ENCODE measurements at places on chromosomes 6 and 20.
A peak's percentile ranks its signal among the peaks of the same experiment; 100 is the strongest.

GRCh38 chr6:163427498-163428254, 13.2 kb downstream of the QKI start:
- DNase-seq, result no peak

DNA sequence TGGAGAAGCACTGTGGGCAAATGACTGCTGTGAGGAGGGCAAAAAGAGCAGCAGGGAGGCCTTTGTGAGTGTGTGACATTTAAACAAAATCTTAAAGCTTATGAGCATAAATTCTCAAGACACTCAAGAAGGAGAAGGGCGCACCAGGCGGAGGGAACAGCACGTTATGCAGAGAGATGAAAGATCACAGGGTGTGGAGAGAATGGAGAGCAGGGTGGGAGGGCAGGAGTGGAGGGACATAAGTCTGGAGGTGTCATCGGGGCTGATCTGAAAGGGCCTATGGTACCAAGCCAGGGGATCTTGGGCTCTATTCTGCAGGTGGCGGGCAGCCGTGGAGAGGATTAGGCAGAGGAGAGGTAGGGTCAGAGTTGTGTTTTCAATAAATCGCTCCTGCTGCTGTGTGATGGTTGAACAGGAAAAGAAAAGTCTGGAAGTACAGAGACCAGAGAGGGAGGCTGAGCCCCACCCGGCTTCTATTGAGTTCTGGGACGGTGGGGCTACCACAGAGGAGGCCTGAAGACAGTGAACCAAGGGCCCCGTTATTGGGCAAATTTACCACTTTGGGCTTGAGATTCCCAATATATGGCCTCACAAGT, 24.3 kb upstream of the DLGAP4 start:
- no peak for DNase-seq

DNA sequence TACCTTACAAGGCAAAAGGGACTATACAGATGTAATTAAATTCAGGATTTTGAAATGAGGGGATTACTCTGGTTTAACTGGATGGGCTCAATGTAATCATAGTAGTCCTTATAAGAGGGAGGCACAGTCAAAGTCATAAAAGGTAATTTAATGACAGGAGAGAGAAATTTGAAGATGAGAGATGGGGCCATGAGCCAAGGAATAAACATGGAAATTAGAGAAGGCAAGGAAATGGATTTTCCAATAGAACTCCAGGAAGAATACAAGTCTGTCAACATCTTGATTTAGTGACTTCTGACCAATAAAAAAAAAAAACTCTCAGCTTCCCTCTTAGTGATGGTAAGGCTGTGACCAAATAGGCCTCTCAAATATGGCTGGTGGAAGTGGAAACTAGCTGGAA, 101.9 kb upstream of the BEND3 start:
- DNase-seq, result no peak

GRCh38 chr20:37285664-37286374, 3.6 kb upstream of the MANBAL start:
- DNase-seq, result no peak

- DNase-seq, result peak; percentile 40
These were observed 659 bp downstream of the MCUR1 start for GRCh38 chr6:13813621-13814175.

DNA sequence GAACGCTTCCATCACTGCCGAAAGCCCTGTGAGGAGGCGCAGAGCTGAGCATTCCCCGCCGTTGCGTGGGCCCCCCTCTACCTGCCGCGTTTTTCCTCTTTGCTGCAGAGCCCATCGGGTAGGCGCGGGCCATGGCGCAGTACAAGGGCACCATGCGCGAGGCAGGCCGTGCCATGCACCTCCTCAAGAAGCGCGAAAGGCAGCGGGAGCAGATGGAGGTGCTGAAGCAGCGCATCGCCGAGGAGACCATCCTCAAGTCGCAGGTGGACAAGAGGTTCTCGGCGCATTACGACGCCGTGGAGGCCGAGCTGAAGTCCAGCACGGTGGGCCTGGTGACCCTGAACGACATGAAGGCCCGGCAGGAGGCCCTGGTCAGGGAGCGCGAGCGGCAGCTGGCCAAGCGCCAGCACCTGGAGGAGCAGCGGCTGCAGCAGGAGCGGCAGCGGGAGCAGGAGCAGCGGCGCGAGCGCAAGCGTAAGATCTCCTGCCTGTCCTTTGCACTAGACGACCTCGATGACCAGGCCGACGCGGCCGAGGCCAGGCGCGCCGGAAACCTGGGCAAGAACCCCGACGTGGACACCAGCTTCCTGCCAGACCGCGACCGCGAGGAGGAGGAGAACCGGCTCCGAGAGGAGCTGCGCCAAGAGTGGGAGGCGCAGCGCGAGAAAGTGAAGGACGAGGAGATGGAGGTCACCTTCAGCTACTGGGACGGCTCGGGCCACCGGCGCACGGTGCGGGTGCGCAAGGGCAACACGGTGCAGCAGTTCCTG, 693 bp downstream of the FAM50B start:
- no peak for DNase-seq

DNA sequence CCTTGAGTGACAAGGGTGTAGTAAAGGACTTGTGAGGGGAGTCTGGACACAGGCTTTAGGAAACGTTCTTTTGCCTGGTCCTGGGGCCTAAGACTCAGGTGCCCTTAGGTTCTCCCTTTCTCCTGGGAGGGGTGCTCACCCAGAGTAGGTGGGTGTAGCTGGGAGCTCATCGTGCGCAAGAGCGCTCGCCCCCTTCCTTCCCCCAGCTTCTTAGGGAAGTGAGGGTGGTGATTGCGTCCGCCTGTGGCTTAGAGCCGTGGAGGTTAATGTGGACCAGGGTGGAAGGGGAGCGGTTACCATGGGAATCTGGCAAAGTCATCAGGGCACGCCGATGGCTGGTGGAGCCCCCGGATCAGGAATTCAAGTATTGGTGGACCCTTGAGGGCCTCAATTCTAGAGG, 3.3 kb upstream of the AARS2 start:
- DNase-seq, result no peak

DNA sequence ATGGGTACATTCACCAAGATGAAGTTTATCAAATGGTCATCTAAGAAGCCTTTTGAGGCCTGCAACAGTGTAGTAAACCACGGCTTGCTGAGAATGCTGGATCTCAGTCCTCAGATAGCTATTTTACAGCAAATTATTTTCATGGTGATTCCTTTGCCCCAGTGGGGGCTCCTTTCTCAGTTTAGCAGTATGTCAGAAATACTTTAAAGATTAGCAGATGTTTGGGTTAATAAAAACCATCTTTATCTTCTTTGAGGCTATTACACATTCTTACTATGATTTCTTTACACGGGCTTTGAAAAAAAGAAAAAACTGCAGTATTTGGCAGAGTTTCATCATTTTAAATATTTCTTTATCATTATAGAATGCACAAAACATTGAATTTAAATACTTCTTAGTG, 10.7 kb downstream of the MYLIP start:
- DNase-seq, result no peak

DNA sequence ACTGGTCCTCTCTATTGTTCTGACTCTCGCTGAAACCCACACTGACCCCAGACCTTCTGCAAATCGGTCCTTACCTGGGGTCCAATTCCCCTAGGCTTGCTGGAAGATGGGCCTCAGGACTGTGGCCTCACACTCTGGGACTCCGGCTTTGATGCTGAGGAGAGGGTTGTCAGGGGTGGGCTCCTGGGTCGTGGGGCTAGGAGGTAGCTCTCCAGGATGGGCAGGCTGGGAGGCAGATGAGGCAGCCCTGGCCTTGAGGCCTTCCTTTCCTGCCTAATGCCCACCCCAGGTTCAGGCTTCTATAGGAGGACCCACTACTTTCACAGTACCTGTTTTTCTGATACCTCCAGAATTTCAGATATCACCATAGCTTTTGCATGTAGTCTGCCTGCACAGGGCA, 21.4 kb downstream of the HLA-F start:
- no peak for DNase-seq

- no peak for DNase-seq
These were observed 72.9 kb downstream of the SLC22A3 start for GRCh38 chr6:160420969-160421556.

- DNase-seq, result no peak
These were observed 99.4 kb downstream of the BFSP1 start for GRCh38 chr20:17431621-17432364.

GRCh38 chr6:13920552-13920951, 4.2 kb upstream of the RNF182 start:
- no peak for DNase-seq

- no peak for DNase-seq
These were observed 1302.1 kb upstream of the GJE1 start for GRCh38 chr6:140830666-140831065.

- no peak for DNase-seq
These were observed 2.5 kb downstream of the DCDC2 start for GRCh38 chr6:24355393-24355792.

DNA sequence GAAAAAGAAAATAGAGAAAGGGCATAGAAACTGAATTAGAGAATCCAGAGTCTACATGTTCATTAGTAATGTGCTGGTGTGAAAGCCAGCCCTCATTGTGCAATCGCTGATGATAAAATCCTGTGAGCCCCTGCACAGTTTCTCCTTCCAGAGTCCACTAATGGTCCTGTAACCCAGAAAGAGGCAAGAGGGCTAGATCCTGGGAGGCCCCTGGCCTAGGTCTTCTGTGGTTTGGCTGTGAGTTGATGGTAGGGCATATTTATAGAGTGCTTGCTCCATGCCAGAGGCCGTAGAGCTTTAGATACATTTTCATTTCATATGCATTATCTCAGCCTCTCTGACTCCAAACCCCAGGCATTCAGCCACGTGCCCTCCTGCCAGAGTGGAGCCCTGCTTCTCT, 94.9 kb upstream of the MTHFD1L start:
- no peak for DNase-seq

DNA sequence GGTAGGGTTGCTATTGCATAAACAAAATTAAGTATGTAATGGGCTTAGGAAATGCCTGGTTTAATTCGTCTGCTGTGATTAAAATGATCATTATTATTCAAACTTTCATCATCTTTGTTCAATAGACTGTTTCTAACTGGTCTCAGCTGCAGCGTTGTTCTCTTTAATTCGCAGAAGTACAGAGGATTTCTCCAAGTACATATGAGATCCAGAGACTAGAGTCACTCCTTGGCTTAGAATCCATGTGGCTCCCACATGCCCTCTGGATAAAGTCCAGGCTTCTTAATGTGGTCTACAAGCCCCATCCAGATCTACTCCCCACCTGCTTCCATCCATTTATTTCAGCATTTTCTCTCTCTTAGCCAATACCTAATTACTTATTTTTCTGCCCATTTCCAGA, 1.1 kb upstream of the ZBTB24 start:
- no peak for DNase-seq

GRCh38 chr20:52454660-52455059, 263.1 kb upstream of the ZFP64 start:
- no peak for DNase-seq

DNA sequence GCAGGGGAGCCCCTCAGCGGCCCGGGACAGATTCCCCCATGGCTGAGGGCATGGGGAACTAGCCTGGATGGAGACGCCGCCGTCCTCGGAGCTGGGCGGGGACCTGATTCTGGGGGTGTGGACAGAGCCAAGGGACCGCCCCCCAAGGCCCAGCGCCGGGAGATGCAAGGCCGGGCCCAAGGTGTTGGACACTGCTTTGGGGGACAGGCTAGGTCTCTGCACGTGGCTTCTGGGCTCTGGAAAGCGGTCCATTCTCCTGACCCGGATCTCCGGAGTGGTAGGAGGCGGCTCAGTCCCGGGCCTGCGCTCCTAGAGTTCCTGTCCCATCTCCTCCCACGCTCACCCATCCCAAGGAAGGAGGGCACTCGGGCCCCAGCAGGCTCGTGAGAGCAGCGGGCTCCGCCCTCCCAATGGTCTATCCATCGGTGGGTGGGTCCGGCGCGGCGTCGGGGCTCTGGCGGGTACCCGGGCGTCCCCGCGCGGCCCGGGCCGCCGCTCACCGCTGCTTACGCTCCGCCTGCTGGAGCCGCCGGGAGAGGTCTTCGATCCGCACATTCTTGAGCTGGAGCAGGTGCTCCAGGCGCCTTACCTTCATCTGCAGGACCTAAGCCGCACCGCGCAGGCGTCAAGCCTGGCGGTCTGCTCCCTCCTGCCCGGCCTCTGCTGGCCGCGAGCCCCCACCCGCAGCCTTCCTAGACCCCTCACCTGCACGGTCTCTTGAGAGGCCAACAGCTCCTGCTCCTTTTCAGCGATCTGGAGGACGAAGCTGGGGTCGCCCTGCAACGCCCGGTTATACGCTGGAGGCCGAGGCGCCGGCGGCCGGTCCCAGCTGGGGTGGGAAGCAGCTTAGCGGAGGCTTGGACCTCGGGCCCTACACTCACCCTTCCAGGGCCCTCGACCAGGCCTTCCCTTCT, 3.3 kb downstream of the SPEF1 start:
- no peak for DNase-seq

- no peak for DNase-seq
These were observed 618.4 kb downstream of the FRK start for GRCh38 chr6:115442323-115442722.

GRCh38 chr6:29666826-29667130, 9.9 kb downstream of the MOG start:
- no peak for DNase-seq

DNA sequence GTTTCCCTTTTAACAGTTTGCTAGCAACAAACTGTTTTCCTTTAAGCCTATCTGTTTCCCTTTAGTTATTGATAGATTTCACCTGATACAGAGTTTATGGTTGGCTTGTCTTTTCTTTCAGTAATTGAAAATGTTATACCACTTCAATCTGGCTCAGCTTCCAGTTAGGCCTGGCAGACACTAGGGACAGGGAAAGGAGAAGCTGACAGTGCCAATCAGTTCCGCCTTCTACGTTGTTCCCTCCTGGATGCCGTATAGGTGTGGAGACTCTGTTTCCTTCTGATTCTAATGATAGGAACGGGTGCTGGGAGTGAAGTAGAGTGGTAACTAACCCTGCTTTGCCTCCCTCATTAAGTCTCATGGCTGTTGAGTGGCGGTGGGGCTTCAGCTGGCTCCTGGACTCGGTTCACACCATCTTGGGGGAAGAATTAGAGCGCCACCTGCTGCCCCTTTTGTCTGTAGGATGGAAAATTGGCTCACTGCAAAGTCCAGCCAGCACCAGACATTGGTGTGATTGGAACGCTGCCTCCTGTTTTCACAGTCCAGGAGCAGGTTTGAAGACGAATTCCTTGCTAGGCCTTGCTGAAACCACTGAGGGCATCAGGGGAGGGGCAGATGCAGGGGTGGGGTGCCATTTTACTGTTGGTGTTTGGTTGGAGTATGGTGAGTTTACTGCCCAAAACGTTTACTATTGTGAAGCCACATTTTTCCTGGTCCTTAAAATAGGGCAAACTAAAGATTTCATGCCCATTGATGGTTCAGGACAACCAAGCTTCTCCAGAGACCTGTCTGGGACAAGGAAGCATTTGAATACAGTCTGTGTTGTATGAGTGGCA, 1729.5 kb downstream of the GRIK2 start:
- DNase-seq, result no peak

- DNase-seq, result no peak
These were observed 15.0 kb downstream of the CALHM6 start for GRCh38 chr6:116476002-116476678.

- no peak for DNase-seq
These were observed 1.6 kb downstream of the DNAJC5 start for GRCh38 chr20:63896264-63897105.

GRCh38 chr6:169254456-169255316, 1.0 kb upstream of the THBS2 start:
- no peak for DNase-seq

DNA sequence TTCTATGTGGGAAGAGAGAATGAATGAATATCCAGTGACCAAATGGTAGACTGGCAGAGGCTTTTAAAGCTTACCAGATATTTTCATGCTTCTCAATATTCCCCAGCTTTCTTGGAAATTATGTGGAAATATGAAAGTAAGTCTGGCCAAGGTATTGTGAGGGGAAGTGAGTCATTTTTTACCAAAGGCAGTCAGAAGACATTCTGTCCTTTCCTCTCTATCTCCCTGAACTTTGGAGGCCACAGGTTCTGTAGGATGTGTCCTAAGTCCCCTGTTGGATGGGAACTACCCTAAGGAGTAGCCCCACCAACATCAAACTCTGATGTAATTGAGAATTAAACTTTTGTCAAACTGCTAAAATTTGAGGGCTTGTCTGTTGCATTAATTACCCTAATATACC, 593.8 kb upstream of the NRSN1 start:
- DNase-seq, result no peak
